CD4-positive, alpha-beta T cell treated with Interleukin-2 at 100 ng/mL for 4 hours (primary cell): ENCODE measurements at places on chromosomes 11 and 22.
A peak's percentile ranks its signal among the peaks of the same experiment; 100 is the strongest.

- DNase-seq: no peak
These were observed 21.0 kb downstream of the WEE1 start for GRCh38 chr11:9594267-9595046.

GRCh38 chr11:96162816-96163499 is 180.0 kb downstream of the MAML2 start:
- DNase-seq: no peak

- no peak for DNase-seq
These were observed 49.6 kb downstream of the IGSF9B start for GRCh38 chr11:133907216-133907615.

DNA sequence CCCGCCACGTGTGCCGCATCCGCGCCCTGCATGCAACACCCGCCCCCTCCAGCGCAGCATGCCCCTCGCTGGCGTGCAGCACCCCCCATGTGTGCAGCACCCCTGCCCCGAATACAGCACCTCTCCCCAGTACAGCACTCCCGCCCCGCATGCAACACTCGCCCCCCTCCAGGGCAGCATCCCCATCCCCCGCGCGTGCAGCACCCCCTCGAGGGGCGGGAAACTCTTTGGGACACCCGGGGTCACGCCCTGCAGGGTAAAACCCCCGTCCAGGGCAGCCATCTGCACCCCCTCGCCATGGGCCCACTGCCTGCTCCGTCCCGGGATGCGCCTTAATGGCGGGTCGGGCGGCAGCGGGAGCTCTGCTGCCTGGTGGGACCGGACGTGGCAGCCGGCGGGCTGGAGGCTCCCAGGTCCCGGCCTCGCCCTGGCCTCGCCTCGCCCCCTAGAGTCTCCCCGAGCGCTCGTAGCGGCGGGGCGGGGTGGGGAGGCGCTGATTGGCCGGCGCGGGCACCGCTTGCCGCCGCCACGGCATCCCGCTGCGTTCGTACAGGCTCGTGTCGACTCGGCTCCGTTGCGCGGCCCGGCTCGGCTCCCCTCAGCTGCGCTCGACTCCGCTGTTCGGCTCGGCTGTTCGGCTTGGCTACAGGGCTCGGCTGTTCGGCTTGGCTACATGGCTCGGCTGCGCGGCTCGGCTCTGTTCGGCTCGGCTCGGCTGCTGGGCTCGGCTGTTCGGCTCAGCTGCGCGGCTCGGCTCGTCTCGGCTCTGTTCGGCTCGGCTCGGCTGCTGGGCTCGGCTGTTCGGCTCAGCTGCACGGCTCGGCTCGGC is 417 bp upstream of the BRSK2 start:
- DNase-seq: peak; percentile 97

- DNase-seq: no peak
These were observed at the start of gene CCDC81 for GRCh38 chr11:86374586-86374985. TSS of gene CCDC81 (plus strand) at chr11:86374887. CDS start at chr11:86375164, 277 bp downstream.

DNA sequence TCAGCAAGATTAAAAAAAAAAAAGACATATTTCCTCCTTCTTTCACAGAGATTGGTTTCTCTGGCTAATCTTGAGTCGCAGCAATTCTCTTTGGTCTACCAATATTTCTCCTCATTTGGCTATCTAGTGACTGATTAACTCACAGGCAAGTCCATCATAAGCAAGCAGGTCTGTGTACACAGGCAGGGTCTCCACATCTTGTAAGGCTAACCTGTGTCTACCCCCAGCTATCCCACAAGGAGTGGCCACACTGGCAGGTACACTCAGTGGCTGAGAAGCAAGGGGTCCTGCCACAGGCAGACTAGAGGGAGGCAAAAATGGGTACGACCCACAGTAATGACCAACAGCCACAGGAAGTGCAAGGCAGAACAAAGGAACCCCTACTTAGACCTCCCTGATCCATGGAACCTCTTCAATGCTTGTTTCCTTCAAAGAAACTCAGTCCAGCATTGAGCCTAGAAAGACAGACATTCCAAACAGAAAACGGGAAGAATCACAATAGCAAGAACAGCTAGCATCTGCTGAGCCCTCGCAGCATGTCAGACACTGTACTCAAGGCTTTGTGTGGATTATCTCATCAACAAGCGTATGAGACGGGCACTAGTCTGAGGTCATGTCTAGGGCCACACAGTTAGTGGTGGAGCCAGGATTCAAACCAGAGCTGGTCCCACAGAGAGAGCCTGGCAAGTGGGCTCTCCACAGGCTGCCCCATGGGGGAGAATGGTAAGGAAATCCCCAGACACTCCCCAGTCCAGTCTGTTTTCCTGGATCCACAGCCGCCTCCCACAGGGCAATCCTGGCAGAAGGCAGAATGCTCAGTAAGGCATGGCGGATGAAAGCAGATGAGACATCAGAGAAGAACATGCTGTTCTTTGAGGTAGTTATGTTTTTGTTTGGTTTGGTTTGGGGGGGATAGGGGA is 34.3 kb downstream of the PLEKHA7 start:
- no peak for DNase-seq

GRCh38 chr22:40387746-40388145 is 17.4 kb downstream of the SGSM3 start:
- no peak for DNase-seq

- DNase-seq: no peak
These were observed 86.9 kb downstream of the GGTLC2 start for GRCh38 chr22:22731374-22731676.

- DNase-seq: no peak
These were observed 16.2 kb downstream of the BAD start for GRCh38 chr11:64268025-64268892.

DNA sequence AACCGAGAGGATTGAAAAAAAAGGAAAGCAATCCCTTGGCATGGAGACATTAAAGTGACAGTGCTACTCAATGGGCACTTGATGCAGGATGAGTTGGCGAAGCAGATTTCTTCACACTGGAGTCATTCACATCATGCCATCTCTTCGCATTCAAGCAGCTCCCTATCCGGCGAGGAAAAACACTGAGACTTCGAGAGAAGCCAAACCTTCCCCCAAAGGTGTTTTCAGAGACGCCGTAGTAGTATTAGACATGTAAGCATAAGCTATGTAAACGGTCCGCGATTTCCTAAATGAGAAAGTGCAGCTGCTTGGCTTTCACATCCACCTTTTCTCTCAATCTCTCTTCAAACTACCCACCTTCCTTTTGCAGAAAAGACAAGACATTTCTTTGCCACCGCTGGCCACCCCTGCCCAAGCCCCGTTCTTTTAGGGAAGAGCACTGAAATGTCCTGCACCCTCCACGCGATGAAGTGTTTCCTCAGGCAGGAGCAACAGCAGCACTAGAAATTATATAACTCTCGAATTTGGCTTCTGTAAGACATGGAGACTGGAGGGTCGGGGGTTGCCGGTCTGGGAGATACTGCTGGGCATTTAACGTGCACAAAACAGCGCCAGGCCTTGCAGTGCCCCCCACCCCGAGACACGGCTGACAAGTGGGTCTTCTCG is at the start of gene DLG2:
DLG2 (minus strand) TSS at position 13 of the 666 bp plus-strand sequence.
- DNase-seq: peak; percentile 6

DNA sequence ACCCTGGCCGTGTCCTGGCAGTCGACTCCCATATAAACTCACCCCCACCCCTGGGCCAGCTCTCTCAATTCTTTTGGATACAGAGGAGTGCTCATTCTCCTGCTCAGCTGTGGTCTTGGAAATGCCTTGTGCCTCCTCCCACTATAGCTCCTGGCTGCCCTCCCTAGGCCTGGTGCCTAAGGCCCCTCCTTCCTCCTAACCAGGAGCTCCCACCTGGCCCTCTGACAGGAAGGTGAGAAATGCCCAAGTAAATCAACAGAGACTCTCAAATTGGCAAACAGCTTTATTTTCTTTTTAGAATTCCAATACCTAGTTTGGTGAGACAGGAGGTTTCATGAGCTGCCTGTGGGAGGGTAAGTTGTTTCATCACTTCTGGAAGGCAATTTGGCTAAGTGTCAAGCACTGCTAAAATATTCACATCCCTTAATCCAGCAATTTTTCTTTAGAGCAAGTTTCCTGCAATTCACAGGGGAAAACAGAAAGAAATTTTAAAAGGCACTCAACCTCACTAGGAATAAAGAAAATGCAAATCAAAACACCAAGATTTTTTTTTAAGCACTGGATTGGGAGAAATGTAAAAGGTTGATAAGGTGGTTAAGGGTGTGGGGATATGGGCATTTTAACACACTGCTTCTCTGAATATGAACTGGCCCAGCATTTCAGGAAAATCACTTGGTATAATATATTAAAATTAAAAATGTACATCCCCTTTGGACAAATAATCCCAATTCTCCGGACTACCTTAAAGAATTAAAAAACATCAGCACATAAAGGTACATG is 209.7 kb upstream of the ARHGAP20 start:
- no peak for DNase-seq

GRCh38 chr11:2553198-2553597 is 108.4 kb downstream of the KCNQ1 start:
- no peak for DNase-seq

GRCh38 chr22:49657275-49657973 is 170.2 kb downstream of the BRD1 start:
- peak; percentile 81 for DNase-seq

GRCh38 chr22:44127356-44127755 is 53.4 kb upstream of the PARVG start:
- DNase-seq: no peak

DNA sequence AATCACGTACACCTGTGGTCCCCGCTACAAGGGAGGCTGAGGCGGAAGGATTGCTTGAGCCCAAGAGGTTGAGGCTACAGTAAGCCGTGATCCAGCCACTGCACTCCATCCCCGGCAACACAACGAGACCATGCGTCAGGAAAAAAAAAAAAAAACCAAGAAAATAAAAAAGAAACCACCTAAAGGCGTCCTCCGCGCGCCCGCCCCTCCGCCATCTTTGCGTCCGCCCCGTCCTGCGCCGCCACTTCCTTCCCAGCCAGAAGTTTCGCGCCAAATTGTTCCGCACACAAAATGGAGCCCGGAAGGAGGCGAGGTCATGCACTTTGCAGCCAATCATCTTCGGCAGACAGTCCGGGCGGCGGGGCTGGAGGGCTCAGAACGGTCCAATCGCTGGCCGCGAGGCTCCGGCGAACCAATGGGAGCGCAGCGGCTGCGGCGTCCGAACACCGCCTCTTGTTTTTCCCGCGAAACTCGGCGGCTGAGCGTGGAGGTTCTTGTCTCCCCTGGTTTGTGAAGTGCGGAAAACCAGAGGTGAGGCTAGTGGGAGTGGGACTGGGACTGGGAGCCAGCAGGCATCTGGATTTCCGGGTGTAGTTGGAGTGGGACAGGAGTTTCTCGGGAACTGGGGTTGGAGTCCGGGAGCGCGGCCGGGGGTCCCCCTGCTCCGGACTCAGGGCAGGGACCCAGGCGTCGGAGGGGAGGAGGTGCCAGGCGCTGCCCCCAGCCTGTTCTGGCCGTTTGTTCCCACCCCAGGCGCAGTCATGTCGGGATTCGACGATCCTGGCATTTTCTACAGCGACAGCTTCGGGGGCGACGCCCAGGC is at the start of gene MCM5:
MCM5 (plus strand) TSS at position 463 of the 823 bp plus-strand sequence; CDS start at position 762, 299 bp downstream.
- DNase-seq: peak; percentile 98

DNA sequence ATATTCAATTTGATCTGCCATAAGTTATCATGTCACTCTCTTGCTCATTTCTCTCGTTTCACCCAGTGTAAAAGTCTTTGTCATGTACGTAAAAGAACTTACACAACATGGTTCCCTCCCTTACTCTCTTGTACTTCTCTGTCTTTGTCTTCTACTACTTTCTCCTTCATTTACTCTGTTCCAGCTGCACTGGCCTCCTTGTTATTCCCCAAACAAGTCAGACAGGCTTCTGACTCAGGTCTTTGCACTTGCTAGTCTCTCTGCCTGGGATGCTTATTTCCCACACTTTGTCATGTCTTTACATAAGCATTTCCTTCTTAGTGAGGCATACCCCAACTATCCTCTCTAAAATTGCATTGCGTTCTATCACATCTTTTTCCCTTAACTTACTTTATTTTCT is 117.3 kb downstream of the CYP2R1 start:
- DNase-seq: no peak

DNA sequence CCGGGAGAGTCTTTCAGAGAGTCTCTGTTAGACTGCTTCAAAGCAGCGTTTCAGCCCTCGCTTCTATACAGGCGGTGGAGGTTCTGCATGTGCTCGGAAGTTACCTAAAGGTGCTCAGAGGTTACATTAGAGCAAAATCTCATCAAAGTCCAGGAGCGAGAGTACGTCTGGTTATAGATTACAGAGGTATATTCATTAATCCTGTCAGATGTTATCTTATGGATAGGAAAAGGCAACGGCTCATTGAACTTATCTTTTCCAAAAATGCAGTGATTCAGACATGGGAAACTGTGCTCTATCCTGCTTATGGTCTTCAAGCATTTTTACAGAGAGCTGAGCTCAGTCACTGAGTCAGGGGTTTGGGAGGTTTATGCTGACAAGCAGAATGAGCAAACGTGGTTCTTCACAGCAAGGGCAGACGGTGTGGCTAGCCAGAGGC is 9.1 kb upstream of the ZBED5 start:
- no peak for DNase-seq

DNA sequence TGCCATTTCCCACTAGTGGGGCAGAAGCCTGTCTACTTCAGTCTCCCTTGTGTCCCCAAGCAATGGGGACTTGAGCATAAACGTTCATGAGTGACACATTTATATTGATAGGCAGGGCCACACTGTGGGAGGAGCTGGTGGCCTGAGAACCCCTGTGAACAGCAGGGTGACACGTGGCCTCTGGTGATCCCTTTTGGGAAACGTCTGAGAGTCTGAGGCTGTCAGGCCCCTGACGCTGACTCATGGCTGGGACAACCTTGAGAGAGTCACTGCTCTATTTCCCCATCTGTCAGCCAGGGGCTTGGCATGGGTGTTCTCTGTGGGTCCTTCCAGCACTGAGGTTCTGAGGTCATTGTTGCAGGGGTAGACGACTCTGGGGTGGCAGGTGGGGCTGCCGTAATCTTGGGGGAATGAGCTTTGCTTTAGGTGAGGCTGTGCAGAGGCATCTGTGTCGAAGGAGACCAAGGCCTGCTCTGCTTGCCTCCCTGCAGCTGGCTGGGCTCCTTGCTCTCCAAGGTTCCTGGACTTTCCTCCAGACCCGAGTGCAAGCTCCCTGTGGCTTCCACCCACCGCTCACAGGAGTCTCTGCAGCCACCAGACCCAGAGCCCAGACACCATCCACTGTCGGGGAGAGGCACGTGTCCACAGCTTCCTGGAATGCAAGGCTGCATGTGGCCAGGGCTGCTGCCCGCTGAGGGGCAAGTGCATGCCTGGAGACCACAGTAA is 54.7 kb downstream of the SMIM38 start:
- DNase-seq: no peak

DNA sequence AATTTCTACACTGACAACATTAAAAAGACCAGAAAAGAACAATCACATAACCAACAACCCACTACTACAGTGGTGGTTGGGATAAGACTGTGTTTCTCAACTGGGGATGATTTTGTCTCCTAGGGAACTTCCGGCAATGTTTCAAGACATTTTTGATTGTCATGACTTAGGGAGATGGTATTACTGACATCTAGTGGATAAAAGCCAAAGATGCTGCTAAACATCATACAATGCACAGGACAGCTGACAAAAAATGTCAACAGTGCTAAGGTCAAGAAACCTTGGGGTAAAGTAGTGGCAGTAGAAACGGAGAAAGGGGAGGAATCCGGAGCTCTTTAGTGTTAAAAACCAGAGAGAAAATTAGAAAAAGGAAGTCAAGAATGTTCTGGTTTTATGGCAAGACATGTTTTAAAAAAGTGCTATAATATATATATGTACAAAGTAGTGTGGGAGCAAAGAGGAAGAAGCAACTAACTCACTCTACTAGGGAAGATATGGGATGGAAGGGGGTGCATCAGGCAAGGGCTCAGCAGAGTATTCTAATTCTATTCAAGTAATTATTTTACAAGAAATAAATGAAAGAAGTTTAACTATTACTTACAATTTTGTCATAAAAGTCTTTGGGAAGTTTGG is 37.2 kb downstream of the CKAP5 start:
- peak; percentile 9 for DNase-seq
